DMS 273 treated with DMSO at 0.1 percent for 48 hours (cell line): ENCODE measurements at places on chromosomes 4 and X.

DNA sequence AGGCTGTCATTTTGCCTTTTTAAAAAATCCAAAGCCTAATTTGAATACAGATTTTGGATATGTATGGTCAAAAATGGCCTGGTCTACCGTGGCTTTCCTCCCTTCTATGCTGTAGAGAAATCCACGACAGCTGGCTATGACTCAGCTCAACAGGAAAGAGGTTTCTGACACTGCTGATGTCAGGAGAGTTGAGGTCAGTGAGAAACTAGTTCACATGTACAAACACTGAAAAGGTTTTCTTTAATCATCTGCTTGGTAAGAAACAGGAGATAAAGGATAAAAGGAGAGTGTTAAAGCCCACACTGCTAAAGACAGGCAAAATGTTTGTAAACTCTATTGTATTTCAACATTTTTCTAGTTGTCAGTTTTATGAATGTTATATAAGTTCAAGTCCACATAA lies 113.9 kb downstream of the NYX start:
- peak; percentile 31 for DNase-seq

GRCh38 chr4:39484582-39485272 lies 25.9 kb downstream of the LIAS start:
- DNase-seq, result no peak

GRCh38 chr4:108787106-108787505 lies 24.3 kb upstream of the ETNPPL start:
- no peak for DNase-seq

GRCh38 chr4:131427000-131427399 lies 1722.1 kb upstream of the PCDH10 start:
- no peak for DNase-seq

DNA sequence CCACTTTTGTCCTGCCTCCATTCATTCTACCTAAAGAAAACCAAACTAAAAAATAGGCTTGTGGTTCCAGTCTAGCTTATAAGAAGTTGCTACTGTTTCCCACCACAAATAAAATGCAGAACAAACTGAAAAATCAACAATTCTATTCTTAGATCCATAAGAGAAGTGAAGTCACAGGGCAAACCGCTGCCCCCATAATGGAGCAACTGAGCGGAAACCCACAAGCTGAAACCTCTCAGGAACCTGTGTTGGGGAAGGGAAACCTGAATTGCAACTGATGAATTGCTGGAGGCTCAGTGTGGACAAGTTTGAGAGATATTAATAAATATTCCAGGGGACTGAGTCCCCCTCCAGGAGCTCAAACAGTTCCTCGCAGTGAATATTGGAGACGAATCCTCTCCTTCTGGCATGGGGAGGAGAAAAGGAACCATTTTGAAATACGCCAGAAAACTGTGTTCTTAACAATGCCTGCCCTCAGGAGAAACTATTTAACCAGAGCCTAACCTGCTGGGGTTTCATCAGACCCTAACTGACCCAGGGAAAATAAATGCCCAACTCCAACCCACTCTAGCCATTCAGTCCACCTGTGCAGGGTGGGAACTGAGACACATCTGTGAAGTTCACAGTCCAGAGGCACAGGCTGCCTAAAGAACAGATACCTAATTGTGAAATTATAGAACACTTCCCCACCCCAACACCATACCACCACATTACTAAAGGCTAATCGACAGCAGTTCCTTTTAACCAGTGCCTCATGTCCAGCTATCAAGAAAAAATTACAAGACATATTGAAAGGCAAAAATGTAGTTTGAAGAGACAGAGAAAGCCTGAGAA lies 22.8 kb upstream of the SH3RF1 start:
- no peak for DNase-seq

- DNase-seq, result no peak
Measured at GRCh38 chr4:135434936-135435335, 1233.3 kb upstream of the PABPC4L start.

DNA sequence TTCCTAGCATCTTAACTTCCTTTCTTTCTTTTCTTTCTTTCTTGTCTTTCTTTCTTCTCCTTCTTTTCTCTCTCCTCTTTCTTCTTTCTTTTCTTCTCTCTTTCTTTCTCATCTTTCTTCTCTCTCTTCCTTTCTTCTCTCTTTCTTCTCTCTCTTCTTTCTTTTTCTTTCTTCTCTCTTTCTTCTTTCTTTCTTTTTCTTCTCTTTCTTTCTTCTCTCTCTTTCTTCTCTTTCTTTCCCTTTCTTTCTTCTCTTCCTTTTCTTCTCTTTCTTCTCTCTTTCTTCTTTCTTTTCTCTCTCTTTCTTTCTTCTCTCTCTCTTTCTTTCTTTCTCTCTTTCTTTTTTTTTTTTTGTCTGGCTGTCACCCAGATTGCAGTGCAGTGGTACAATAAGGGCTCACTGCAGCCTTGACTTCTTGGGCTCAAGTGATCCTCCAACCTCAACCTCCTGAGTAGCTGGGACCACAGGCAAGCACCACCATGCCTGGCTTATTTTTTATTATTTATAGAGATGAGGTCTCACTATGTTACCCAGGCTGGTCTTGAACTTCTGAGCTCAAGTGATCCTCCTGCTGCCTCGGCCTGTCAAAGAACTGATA lies 17.5 kb downstream of the NMU start:
- DNase-seq, result no peak

DNA sequence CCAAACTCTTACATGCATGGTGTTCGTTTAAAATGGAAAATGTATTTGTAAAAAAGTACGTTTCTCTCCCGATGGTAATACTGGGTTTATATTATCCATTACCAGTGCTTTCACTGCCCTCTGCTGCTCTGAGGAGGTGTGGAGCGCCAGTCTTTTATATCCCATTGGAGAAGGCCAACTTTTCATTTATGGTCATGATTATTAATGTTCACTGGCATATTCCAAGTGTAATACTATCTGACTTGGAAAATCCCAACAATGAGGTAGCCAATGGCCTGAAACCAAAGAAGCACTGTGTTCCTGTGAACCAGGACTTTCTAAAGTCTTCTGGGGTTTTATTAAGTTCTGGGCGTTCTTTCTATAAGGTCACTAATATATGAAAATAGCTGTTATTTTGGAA lies 80.7 kb downstream of the SYNPO2 start:
- DNase-seq, result no peak

DNA sequence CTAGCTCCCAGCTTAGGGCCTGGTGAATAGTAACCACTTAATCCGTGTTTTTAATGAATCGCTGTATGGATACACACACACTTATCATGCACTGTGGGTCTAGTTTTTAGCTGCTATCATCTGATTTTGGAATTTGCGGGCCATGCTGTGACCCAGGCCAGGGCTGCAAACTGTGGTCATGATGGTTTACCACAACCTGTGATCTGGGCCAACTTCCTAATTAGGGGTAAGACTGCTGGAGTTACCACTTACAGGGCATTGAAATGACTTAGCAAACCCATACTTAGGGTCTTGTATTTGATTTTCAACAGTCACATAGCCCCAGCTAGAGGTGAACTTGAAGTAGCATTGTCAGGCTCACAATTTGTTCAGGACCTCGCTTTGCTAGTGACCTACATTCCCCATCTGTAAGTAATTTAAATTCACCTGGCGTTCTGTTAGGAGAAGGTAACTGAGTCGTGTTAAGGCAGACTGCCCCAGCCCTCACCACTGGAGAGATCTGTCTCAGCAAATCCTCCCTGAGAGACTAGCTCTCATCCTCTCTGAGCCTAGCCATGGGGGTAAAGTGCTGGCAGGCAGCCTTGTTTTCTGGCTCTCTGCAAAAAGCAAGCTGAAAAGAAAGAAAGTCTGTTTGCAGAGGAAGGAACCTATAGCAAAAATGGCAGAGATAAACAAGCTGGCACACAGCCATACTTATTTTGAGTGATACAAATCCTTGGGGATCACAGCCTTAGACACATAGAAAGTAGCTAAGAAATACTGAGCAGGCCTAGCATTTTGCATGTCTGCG lies 33.8 kb upstream of the EGFL6 start:
- no peak for DNase-seq

DNA sequence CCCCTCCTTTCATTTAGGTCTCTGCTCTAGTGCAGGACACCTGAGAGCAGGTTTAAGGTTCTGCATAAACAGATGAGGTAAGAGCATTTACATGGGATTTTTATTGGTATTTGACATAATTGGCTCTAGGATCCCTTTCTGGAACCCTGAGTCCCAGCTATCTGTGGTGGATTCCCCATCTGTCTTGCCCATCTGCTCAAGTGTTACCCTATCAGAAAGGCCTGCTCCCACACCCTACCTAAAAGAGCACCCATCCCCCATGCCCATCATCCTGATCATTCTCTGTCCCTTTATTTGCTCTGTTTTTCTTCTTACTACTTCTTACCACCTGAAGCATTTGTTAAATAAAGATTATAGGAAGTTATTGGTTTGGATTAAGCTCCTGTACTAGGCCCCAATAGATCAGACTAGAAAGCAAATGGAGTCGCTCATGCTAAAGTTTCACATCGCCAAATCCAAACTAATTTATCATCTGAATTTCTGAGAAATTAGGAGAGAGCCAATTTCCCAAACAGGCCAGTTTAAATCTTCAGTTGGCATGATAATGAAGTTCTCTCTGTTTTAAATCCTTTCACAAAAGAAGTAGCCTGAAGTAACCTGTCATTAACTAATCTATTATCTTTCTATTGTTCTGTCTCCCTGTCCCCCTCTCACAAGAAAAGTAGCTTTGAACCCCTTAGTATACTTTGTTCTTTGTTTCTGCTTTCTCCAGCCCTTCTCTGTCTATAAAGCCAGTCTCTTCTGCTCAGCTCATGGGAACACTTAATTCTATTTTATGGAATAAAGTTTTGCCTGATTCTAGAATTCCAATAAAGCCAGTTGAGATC lies 178.6 kb downstream of the ZNF674 start:
- DNase-seq, result no peak

DNA sequence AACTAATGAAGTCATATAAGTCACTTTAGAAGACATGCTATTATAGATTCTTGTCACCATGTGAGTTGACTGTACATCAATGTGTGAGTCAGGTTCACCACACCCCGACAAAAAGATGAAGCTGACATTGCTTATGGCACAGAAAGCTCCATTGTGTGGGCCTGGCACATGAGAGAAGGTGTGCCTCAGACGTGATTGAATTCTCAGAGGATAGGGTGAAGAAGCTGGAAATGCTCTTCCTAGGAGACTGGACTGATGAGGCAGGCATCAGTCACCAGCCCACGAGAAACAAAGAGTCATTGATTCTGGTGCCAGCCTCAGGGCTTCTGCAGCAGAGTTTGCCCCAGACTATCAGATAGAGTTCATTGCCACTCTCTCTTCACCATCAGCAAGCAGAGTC lies 35.9 kb upstream of the LRAT start:
- DNase-seq, result no peak

GRCh38 chrX:15499976-15500375 lies 631 bp upstream of the BMX start:
- no peak for DNase-seq

DNA sequence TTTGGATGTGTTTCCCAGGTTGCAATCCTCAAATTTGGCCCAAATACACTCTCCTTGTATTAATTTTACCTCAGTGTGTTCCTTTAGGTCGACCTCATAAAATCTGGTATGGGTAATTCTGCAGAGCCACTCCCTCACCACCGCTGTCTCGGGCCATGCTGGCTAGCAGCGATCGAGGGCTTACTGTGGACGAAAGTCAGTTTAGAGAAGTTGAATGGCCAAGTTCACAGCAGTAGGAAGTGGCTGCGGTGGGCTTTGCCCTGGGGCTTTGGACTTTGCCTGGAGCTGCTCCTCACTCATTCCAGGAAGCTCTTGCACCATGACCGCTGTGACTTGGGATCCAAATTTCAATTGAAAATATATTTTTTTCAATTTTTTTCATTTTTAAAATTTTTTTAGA lies 19.6 kb downstream of the TMEM187 start:
- no peak for DNase-seq

- peak; percentile 66 for DNase-seq
Measured at GRCh38 chrX:103376118-103376978, at the start of gene BEX3. Gene BEX3 (plus strand): TSS chrX:103376538. CDS start chrX:103377522, 984 bp downstream.

GRCh38 chr4:118360106-118360505 lies 7.3 kb upstream of the PRSS12 start:
- no peak for DNase-seq

- DNase-seq, result peak; percentile 37
Measured at GRCh38 chrX:154534526-154535322, 11.9 kb downstream of the G6PD start.

DNA sequence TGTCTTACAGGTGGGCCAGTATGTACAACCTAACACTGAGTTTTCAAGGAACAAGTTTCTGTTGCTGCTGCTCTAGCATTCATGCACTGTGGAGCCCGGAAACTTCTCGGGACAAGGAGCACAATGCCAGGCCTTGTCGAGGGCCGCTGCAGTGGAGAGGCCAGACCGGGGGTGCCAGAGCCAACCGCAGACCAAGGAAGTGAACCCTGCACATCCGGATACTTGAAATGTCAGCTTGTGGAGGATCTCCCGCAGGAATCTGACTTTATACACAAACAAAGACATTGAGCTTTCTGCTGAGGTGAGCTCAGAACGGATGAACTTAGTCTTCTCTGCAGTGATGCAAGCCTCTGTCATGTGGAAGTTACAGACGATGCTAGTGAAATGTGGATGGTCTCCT lies 99.5 kb downstream of the ZNF827 start:
- DNase-seq, result no peak

DNA sequence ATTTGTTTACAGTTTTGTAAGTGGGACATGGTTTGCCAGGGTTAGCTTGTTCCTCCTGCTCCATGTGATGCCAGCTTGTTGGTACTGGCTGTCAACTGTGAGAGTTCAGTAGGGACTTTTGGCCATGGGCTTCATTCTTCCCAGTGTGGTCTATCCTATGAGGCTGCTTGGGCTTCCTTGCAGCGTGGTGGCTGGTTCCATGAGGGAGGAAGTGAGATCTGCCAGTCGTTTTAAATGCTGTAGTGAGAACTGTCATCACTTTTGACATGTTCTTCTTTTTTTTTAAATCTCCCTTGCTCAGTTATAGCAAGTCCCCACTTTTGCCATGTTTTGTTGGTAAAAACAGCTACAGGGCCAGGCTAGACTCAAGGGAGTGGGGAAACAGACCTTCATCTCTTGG lies 15.9 kb downstream of the NSD2 start:
- DNase-seq, result no peak

- no peak for DNase-seq
Measured at GRCh38 chrX:149010013-149010852, 494.9 kb downstream of the IDS start.

DNA sequence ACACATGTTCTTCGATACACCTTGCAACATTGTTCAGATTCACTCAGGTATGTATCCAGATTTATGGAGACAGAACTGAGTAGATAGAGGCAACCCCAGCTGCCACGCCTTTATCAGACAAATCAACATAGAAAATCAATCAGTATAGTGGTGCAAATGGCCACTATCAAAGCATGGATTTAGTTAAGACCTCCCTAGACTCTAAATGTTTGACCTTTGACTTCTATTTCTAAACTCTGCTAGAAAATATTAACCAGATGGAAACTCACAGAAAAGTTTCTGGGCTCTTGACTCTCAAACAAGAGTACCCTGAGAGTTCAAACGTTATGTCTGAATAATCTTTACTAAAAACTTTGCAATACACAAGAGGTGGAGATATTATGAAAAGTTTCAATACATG lies 411.5 kb downstream of the IQCM start:
- no peak for DNase-seq

GRCh38 chr4:139301821-139302611 lies at the start of gene NDUFC1:
Gene NDUFC1 (minus strand): TSS chr4:139302477. CDS start chr4:139295798, 6,679 bp downstream.
- peak; percentile 41 for DNase-seq
